ENCODE measurements at places on chromosomes 2 and 18. TPM values are rescaled to one million over a fixed set of nuclear protein-coding genes. Genes with fewer than 3 reads are reported as not detected.

SLC4A5 gene
- total RNA-seq, result 0.97 TPM

- DNase-seq, result peak; percentile 34
These were observed 7.7 kb upstream of the ICOS start for GRCh38 chr2:203928849-203929248.

- DNase-seq, result no peak
These were observed 8.8 kb upstream of the ATOH8 start for GRCh38 chr2:85744741-85745601.

GRCh38 chr2:187994464-187995331 is 297.0 kb upstream of the GULP1 start:
- DNase-seq, result no peak

DNA sequence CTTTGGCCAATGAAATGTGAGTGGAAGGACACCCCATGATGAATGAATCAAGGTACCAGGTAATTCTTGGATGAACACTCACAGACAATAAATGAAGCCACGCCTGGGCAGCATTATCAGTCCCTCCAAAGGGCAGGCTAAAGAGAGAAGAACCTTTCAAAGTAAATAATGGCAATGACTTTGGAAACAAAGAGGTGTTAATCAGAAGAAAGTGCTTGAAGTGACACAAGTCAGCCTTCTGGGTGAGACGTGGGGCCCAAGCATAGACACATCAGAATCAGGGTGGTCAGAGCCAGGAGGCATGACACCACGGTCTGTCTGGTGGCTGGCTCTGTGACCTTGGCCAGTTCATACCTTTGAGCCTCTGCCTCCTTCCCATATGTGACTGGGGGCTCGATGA is 103.3 kb downstream of the POLR1A start:
- no peak for DNase-seq

FOSL2 gene
- total RNA-seq, result 85.3 TPM

DNA sequence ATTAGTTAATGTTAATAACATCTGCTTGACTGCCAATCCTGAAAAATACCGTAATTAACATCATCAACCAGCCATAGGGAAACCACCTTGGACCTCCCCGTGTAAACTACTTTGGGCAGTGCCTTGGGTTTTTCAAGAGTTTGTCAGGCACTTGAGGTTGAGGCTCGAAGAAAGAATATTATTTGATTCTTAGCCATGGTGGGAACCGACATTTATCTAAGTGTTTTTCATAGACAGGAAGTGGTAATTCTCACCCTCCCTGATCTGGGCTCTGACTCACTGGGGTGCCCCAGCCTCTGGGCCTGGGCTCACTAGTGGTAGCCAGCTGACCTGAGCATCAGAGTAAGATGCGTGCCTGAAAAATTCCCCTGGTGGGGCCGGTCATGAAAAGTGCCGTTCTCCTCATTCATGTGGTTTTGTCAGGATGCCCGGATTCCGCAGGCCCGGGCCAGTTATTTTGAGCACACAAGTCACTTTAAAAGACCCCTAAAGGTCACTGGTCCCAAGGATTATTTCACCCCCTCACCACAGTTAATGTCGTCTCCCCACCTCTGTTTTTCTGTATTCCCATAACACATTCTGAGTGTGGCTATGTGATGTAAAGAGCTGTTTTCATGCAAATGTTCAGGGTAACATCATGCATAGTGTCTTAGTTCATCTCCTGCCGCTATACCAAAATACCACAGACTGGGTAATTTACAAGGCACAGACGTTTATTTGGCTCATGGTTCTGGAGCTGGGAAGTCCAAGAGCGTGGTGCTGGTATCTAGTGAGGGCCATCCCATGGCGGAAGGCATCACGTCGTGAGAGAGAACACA is 21.6 kb upstream of the SPATA3 start:
- DNase-seq, result no peak

DES gene
- total RNA-seq, result not detected

GRCh38 chr2:162074928-162075688 is 1.1 kb upstream of the DPP4 start:
- no peak for DNase-seq

NEB gene
- total RNA-seq, result 3.6 TPM

PHLPP1 gene
- total RNA-seq, result 10.8 TPM

CRYGD gene
- total RNA-seq, result not detected

GRCh38 chr2:201798252-201798913 is 8.0 kb upstream of the CDK15 start:
- peak; percentile 42 for DNase-seq

MEIS1 gene
- total RNA-seq, result 26.5 TPM

GRCh38 chr2:237201461-237202287 is 116.0 kb downstream of the COPS8 start:
- no peak for DNase-seq

SMPD4 gene
- 88.1 TPM for total RNA-seq

DNA sequence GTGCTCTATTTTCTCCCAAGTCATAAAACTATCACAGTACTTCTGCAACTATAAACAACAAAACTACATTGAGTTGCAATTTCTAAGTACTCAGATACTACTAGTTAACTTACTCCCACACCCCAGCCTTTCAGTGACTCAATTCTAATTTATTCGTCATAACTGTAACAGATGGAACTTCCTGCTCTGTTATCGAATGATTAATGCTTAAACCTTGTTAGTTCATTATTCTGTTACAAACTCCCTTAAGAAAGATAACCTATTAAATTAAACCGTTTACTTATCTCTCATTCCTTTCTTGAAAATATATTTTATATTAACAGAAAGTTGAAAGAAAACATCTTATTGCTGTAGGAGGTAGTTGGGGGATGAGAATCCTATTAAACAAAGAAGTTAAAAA is 17.0 kb downstream of the TNFAIP6 start:
- peak; percentile 66 for DNase-seq

GRCh38 chr2:85604568-85605339 is 2.3 kb upstream of the TMEM150A start:
- no peak for DNase-seq

DNA sequence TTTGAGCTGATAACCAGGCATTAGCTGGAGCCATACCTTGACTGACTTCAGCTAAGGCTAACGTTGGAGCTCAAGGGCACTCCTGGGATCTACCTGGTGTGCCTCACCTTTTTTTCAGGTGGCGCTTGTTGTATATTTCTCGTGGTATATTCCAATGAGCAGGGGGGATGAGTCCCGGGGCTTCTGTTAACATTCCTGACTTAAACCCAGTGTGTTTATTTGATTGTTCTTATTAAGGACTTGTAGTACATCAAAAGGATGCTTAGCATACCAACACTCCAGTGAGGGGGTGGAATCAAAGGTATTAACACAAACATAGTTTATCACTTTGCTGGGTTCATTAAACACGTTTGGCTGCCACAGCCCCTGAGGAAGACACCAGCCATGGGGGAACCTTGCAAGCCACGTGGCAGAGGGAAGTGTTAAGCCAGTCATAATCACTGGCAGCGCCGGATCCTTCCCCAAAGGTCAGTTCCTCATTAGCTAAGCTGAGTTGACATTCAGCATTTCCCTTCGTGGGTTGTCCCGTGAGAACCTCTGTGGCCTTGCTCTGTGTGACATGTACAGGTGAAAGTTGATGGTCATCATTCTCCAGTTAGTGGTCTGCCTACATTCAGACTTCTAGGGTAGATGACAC is 119.5 kb upstream of the MCFD2 start:
- DNase-seq, result no peak

EPAS1 gene
- total RNA-seq, result 397 TPM

DNA sequence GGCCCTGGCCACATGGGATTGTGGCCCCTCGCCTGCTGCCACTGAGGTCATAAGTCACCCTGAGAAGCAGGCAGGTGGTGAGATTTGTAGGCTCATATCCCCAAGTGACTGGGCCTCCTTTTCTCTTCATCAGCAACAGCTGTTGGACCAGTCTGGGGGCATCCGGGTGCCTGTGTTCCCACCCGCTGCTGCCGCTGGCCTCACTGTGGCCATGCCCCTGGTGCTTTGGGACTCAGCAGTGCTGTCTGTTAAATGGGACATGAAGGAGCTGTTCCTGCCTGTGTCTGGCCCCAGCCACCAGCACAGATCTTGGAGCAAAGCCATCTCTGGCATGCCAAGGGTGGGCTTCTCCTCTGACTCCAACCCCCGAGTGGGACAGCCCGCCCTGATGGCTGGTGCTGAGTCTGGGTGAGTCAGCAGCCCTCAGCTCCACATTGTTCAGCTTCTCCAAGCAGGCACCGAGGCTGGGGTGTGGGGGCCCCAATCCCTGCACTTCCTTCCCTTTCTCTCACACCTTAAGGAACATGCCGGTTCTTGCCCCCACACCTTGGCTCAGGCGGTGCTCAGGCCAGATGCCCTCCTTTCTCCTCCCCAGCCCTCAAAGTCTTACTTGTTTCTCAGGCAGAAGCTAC is 207.9 kb downstream of the GLI2 start:
- no peak for DNase-seq

GRCh38 chr2:11711751-11712150 is 34.7 kb upstream of the LPIN1 start:
- DNase-seq, result no peak

DNA sequence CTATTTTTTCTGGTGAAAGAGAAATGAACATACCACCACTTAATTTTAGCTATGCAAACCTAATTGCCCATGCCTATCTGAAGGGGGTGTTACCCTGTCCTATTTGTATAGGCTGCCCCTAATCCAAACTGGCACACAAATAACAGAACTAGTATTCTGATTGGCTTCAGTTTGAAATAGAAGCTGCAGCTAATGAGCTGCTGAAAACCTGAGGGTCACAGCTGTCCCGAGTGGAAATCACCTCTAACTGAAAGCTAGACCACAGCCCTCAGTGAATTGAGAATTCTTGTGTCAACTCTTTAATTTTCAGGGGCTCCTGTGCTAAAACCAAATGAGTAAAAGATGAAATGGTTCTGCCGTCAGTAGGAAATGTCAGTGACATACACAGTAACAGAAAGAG is 28.7 kb downstream of the CCDC141 start:
- no peak for DNase-seq

GRCh38 chr2:144471305-144472045 is 48.4 kb downstream of the ZEB2 start:
- no peak for DNase-seq

DNA sequence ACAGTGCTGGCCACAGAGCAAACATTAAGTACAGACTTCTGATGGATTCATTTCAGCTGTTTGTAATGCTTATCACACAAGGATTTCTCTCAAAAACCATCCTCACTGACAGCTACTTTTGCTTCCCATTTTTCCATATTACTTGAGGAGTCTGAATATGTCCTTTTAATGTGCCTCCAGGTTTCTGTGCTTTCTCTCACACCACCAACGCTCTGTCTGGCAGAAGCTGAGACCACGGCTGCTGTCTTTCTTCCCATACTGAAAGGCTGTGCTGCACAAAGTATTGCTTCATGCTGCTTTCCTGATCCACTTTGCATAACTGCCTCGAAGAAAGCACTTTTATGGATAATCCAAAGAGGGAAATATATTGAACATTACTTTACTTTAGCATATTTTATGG is 312.1 kb upstream of the ZEB2 start:
- DNase-seq, result no peak

- no peak for DNase-seq
These were observed 41.5 kb upstream of the CHST9 start for GRCh38 chr18:27226556-27227075.

GRCh38 chr18:55932675-55933074 is 344.7 kb upstream of the TCF4 start:
- DNase-seq, result no peak

ASB18 gene
- total RNA-seq, result not detected

All from endothelial cell of umbilical vein (primary cell).